SHP77 (cell line): ENCODE measurements at places on chromosomes 4 and X.

GRCh38 chrX:139078761-139079280, 367.3 kb upstream of the FGF13 start:
- no peak for DNase-seq

- no peak for DNase-seq
Observed at GRCh38 chrX:138917781-138918180, 206.3 kb upstream of the FGF13 start.

- DNase-seq: no peak
Observed at GRCh38 chrX:100829730-100830129, 9.5 kb downstream of the CSTF2 start.

- no peak for DNase-seq
Observed at GRCh38 chrX:44152852-44153251, 179.7 kb upstream of the NDP start.

- DNase-seq: no peak
Observed at GRCh38 chrX:100674705-100675104, 30.7 kb downstream of the SRPX2 start.

DNA sequence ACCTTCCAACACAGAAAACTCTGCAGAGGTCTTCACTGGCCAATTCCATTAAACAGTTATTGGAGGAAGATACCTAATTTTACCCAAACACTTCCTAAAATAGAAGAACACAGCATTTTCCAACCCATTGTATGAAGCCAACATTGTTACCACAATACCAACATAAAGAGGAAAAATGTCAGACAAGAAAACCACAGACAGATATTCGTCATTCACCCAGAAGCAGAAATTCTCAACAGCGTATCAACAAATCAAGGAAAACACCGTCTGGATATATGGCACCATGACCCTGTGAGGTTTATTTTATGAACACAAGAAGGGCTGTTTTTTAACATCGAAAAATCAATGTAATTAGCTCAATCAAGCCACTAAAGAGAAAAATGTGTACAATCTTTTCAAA, 255.6 kb downstream of the ASMT start:
- no peak for DNase-seq

DNA sequence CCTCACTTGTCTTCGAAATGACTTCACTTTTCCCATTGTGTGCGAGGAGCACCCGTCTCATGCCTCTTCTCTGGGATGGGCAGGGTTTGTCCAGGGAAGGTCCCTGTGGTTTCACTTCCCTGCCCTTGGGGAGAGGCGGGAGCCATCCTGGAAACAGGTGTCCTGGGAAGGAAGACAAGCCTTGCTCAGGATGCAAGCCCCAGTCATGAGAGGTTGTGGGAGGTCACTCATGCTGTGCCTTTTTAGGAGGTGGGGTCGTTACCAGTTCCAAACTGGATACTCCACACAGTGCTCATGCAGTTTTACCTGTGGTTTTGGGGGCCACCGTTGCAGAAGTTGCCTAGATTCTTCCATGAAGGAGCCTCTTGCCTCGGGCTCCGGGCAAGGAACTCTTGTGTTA, 3.8 kb downstream of the RGS12 start:
- DNase-seq: no peak

GRCh38 chr4:155781249-155781831, 22.5 kb downstream of the GUCY1B1 start:
- no peak for DNase-seq

- DNase-seq: no peak
Observed at GRCh38 chrX:72498782-72499181, 73.9 kb downstream of the HDAC8 start.

DNA sequence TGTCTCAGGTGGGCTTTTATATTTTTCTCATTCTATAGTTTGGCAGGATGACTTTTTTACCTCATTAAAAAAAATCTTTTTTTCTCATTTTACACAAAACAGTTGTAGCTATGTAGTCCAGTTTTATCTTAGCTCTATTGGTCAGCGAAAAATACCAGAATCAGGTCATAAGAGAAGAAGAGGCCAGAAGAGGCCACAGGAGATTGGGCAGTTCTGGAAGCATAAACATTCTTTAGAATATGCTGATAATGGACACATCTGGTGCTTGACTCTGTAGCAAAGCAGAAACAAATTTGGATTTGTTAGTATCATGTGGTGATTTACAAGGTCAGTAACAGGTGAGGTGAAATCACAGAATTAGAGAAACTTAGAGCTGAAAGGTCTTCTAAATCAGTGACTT, 66.6 kb upstream of the ARHGAP24 start:
- DNase-seq: no peak

- no peak for DNase-seq
Observed at GRCh38 chrX:114365065-114365834, 218.6 kb upstream of the HTR2C start.

DNA sequence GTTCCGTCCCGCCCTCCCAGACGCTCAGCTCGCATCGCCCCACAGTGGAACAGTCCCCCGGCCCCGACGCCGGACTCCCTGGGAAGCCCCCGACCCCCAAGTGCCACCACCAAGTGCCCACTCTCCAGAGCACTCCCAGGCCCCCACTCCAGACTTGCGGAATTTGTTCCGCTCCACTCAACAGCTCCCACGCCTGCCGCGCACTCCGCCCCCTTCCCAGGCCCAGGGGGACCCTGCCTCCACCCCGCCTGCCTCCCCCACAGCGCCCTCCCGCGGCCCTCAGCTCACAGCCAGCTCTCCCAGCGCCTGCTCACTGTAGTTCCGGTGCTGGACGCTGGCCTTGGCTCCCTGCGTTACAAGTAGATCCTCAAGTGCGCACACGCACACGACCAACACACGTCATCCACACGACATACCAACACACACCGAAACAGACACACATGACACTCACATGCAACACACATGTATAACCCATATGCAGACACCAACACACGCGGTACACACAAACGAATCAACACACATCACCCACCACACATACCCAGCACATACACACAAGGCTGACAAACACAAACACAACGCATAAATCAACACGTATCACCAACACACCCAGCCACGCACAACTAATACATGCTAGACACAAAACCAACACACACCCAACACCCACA, 8.0 kb downstream of the MSX1 start:
- no peak for DNase-seq

DNA sequence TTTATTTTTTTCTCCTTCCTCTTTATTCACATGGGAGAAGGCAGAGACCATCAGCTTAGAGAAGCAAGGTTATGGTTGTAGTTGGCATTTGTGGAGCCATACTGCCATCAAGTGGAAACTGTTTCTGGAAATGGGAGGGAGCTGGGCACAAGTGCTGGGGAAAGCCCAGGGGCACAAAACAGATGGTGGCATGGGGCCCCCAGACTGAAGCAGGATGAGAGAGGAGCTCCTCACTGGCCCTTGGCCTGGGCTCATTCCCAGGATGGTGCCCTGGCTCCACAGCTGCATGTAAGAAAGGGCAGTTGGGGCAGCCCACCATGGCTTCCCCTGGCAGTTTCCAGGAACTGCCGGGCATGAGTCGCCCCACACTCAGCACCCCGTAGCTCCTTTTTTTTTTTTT, 59.2 kb downstream of the NBDY start:
- DNase-seq: no peak

DNA sequence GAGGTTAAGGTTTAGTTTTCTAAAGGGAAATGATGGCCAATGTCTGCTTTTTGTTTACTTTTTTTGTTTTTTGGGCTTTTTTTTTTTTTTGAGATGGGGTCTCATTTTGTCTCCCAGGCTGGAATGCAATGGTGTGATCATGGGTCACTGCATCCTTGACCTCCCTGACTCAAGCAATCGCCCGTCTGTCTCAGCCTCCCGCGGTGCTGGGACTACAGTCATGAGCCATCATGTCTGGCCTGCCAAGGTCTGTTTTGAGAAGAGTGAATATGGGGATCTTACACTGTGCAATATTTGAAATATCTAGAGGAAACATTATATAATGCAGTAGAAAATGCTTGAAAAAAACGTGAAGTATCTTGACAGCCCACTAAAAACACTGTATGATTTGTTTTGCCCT, 162.5 kb downstream of the GASK1B start:
- no peak for DNase-seq

GRCh38 chr4:189792924-189793618, 147.6 kb upstream of the FRG1 start:
- DNase-seq: peak; percentile 71

- no peak for DNase-seq
Observed at GRCh38 chr4:72665171-72665968, 96.3 kb upstream of the ADAMTS3 start.

- DNase-seq: peak; percentile 65
Observed at GRCh38 chr4:102036619-102037376, 246.3 kb downstream of the BANK1 start.

DNA sequence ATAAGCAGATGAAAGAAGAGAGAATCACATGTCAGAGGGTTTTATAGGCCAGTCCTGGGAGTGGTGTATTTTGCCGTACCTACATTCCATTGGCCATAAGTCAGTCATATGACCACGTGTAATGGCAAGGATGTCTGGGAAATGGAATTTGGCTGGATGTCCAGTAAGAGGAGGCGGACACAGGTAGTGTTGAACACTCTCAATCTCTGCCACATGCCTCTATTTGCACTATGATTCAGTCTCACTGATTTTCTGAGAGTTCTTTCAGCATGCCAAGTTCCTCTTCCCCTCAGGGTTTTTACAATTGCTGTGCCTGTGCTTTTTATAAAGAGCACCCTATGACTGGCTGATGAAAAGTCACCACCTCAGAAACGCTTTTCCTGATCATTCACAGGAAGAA, 164.2 kb upstream of the GPR101 start:
- no peak for DNase-seq

DNA sequence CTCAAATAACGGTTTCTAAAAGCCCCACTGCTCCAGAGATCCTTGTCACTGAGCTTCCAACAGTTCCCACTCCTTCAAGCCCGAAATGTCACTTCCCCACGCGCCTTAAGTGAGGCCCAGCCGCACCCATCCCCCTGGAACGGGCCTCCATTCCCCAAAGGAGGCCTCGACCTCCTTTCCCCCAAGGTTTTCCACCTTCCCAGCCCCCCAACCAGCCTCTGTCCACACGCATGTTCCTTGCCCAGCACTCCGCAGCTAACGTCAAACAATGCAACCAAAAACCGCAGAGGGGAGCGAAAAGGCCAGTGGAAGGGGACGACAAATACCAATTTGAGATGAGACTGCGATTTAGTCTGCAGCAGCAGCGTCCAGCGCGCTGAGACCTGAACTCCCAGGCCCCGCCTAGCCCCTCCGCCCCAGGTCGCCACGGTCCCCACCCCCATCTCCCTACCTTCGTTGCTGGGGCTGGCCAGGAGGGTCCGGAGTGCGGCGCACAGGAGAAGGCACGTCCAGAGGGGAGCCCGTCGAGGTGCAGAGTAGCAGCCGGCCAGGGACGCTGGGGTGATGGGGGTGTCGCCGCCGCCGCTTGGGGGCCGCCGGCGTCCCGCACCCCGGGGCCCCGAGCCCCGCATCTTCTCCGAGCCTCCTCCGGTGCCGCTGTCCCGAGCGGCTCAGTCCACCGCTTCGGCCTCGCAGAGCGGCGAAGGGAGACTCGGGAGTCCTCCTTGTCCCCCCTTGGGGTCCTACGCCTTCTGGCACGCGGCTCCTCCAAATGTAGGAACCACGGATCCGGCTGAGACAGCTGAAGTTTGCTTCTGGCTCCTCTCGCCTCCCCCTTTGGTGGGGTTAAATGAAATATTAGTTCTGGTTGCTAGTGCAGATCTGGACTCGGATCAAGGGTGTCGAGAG, 924 bp downstream of the EPHA5 start:
- DNase-seq: no peak

- DNase-seq: no peak
Observed at GRCh38 chr4:53161051-53161786, 204.6 kb downstream of the SCFD2 start.

DNA sequence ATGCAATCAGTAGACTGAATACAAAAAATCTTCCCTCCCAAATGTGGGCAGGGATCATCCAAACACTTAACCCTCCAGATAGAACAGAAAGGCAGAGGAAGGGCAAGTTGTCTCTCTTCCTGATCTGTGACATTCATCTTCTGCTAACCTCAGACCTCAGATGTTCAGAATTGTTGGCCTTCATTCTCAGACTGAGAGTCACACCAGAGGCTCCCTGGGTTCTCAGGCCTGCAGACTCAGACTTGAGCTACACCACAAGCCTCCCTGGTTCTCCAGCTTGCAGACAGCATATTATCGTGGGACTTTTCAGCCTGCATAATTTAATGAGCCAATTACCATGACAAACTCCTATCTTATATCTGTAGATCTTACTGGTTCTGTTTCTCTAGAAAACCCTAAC, 1471.6 kb upstream of the ADGRL3 start:
- no peak for DNase-seq

DNA sequence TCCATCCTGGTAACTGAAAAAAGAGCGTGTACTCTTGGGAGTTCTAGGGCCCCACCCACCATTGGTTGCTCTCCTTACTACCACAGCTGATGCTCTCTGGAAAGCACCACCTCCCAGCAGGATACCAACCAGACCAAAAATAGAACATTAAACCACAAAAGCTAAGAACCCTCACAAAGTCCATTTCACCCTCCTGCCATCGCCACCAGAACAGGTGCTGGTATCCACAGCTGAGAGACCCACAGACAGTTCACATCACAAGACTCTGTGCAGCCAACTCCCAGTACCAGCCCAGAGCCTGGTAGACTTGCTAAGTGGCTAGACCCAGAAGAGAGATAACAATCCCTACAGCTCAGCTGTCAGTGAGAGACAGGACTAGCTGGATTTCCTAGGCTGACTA, 240.6 kb downstream of the PABPC4L start:
- no peak for DNase-seq

GRCh38 chr4:90580326-90580725, 453.1 kb downstream of the CCSER1 start:
- DNase-seq: no peak

DNA sequence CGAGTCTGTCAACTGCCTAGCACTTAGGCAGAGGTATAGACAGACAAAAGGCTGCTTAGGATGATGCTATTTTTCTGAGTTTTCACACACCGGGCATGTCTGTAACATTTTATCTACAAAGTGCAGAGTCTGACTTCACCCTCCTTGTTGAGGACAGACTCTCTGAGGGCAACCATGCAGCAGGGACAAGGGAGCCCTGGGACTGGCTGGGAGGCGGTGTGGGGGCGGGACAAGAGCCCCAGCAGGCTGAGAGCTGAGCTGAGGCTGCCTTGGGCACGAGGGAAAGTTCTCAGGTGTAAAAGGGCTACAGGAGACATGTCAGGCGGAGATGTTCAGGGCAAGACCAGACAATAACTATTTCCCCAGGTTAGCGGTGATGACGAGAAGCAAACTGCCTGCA, 81.6 kb downstream of the GATB start:
- no peak for DNase-seq

GRCh38 chrX:23756165-23756564, 13.1 kb upstream of the ACOT9 start:
- peak; percentile 1 for DNase-seq

DNA sequence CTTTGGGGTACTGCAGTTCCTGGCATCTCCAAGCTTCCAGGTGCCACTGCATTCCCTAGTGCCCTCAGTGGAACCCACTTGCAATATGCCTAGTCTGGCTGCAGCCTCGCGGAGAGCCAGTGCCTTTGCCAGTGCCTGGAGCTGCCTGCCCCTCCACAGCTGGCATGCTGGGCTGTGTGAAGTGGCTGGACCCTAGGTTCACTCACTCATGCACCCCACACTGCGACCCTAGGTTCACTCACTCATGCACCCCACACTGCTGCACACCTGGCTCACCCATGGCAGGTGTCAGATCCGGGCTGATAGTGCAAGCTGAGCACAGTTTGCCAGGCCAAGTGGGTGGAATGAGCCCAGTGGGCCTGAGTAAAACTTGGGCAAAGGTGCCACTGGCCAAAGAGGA, 253.0 kb upstream of the NDST4 start:
- DNase-seq: no peak

GRCh38 chr4:141132072-141132708, 1.1 kb downstream of the RNF150 start:
- DNase-seq: no peak
